ENCODE measurements at places on chromosomes 5 and 9.

GRCh38 chr9:129497813-129498450 lies 123.0 kb downstream of the C9orf50 start:
- no peak for DNase-seq

DNA sequence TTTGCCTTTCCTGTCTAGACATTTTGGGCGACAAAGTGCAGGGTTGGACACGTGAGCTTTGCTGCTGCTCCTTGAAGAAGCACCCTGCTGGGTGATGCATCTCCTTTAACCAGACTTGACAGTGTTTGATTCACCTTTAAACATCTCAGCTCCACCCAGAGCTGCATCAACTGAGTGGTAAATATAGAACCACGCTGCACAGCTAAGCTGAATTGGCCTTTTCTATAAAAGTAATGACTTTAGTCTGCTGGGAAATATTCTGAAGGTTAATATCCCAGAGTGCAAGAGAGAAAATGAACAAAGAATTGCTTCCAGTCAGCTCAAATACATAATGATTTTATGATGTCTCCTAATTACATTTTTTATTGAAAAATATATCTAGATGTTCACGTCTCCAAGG lies 264.3 kb upstream of the ADCY2 start:
- DNase-seq = no peak

DNA sequence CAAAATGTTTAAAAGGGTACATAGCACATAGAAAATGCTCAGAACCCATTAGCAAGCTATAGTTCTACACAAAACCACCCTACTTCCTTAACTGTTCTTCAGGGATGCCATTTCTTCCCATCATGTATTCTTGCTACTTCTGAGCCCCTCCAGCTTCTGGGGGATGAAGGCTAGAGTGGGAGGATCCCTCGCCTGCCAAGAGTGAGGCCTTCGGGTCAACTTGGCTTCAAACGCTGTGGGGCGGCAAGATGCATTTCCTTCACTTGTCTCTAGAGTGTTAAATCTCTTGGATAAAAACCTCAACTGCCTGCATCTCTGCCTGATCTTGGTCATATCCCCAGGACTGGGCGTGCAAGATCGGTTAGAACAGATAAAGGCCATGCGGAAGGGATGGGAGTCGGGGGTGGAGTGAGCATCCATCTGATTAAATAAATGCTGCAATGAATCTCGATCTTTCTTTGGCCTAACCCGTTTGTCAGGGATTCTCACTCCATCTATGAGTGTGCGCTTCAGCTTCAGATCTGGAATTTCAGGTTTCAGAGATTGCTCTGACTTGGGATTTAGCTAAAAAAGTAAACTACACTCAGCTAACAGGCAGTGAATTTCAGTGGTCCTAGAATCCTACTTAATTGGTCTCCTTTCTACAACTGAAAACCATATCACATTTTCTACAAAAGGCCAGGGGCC lies 118.0 kb upstream of the PANK3 start:
- DNase-seq = no peak

- no peak for DNase-seq
Measured at GRCh38 chr5:99061299-99061698, 132.5 kb upstream of the CHD1 start.

DNA sequence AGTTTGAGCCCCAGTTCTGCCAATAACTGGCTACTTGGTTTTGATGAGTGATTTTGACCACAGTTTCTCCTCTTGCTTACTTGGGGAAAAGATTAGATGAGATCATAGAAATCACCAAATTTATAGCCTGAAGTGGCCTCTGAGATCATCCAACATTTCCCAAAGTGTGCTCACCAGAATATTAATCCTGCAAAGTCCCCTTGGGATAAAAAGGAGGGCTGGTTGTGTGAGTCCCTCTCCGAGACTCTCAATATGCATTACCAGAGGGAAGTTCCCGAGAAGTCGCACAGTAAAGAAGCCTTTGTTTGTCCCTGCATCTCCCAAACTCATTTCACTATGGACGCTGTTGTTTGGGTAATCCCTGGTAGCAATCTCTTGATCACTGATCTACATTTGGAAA lies 88.4 kb upstream of the ADRA1B start:
- no peak for DNase-seq

DNA sequence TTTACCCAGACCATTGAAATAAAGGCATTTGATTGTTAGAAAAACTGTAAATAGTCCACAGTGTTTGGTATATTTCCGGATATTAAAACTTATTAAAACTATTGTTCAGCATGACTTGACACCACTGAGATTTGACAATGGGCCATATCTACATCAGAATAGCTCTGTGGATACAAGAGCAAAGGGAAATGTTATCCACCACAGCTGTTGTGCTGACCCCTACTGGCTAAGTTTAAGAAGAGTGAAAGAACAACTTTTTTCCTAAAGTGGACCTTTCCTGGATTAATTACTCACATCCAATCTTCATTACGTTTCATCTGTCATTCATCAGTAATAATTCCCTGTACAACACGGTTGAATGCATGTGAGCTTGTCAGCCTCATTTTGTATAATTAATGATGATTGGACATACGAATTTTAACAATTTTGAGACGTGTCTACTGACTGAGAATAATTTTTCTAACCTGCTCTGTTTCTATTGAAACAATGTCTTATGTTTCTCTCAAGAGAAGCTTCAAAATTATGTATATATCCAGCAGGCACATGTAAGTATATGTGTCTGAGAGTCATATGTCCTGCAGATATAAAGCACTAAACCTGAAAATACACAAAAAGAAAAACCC lies 1952.6 kb downstream of the MAT2B start:
- DNase-seq = no peak

DNA sequence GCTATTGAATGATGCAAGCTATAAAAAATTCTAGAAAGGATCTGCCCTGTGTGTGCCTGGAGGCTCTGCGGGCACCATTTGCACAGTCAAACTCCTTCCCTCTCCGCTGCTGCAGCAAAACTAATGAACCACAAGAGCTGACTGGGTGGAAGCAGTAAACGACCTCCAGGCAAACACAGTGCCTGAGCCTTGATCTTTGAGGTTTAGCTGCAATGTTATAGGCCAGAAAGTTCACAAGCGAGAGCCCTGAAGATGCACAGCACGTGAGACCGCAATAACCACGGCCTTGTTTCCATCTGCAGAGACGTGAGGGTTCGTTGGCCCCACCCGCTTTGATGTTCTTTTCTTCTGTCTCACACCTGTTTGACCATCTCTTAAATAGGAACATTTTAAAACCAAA lies 69.2 kb upstream of the S1PR3 start:
- DNase-seq = peak; percentile 28

- no peak for DNase-seq
Measured at GRCh38 chr5:68747521-68747920, 346.3 kb upstream of the SLC30A5 start.

GRCh38 chr5:139774980-139775661 lies 20.5 kb upstream of the PSD2 start:
- peak; percentile 73 for DNase-seq

DNA sequence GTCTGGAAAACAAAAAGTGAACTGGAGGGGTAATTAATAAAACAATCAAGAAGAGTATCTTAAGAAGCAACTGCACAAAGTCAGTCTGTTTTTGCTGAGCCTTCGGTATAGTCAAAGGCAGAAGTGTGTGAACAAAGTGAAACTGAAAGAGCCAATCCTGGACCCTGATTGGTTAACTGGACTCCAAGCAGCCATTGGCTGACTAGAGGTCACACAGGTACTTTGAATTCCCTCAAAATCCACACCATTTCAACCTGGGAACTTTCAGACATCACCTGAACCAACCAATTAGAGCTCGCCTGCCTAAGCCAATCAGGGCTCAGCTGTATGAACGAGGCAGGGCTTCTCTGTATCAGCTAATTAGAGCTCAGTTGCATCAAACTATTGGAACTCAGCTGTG lies 286.7 kb downstream of the TLE4 start:
- peak; percentile 60 for DNase-seq

DNA sequence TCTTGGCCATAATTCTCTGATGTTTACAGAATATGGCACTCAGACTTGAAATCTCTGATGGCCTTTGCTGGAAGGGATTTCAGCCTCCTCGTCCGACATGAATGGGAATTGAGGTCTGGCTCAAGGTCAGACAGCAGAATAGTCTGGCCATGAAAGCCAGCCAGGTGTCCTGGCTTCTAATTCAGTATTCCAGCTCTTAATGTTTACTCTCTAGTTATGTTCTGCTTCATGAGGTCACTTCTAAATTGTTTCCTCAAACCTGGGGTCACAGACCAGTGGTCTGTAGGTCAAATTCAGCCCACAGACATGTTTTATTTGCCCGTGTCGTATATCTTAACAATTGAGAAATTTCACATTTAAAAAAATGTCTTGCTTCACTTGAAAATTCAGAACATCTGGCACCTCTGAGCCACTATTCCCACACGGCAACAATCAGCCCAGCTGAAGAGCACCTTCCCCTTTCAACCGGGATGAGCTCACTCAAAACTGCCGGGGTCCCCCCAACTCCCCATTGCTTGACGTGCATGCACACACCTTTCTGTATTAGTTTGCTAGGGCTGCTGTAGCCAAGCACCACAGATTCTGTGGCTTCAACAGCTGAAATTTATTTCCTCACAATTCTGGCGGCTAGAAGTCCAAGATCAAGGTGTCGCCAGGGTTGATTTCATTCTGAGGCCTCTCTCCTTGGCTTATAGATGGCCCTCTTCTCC lies 243.5 kb downstream of the ENC1 start:
- DNase-seq = no peak

DNA sequence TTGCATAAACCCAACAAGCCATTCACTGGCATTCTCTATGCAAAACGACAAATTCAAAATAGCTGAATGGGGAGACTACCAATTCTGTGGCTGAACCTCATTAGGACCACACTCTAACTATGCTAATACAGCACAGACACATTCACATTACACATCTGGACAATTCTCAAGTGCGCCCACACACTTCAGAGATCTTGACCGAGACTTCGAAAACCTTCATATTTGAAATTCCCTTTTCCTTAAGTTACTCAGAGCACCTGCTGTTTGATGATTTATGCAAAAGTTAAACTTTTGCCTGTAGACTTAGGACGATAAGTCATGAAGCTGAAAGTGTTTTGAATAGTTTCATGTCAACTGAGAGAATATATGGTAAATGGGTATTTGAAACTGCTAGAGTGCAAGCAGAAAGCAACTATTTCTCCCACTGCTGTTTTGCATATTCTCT lies 111.9 kb downstream of the FBN2 start:
- no peak for DNase-seq

DNA sequence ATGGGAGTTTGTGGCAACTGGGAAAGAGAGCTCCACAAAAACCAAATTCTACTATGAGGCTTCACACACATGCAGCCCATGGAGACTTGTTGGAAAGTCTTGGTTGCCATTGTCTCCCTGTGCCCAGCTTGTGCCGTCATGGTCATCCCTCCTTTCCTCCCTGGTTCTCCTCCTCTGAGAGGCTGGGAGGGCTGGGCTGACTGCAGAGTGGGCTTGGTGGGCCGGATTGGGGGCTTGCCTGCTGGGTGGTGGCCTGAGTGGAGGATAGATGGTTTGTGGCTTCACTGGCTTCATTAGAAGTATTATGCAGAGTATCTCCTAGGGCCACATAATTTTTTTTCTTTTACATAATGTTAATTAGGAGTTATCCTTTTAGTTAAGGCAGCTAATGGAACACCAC lies 52.3 kb upstream of the IRX2 start:
- no peak for DNase-seq

DNA sequence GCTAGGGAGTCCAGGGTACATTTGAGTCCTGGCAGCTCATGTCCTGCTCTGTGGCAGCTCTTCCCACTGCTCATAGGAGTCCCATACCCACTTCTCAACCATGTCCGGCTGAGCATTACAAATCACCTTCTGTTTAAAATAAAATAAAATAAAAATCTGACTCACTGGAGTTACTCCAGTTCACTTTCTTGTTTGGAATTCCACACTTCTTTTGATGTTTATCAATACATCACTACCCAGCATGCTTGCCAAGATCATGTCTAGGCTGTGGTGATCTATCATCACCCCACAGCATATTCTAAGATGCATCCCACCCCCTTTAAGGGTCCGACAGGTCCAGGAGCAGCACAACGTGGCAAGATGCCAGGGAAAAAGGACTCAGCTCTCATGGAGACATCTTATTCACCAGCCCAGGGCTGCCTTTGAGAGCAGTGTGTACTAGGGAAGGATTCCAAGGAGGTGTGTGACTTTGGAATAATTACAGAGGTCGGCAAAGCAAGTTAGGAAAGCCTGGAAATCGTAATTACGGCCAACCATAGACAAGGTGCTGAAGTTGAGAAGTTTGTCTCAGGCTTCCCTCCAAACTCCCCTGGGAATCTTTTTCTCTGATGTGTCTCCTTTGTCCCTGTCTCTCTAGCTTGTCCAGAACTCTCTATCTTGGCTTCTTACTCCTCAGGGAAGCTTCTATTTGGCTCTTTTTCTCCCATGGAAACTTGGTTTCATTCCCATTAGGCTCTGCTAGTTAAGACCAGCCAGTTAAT lies 111.4 kb upstream of the SLC1A3 start:
- no peak for DNase-seq

- DNase-seq = no peak
Measured at GRCh38 chr5:88401228-88401627, 132.6 kb upstream of the TMEM161B start.

DNA sequence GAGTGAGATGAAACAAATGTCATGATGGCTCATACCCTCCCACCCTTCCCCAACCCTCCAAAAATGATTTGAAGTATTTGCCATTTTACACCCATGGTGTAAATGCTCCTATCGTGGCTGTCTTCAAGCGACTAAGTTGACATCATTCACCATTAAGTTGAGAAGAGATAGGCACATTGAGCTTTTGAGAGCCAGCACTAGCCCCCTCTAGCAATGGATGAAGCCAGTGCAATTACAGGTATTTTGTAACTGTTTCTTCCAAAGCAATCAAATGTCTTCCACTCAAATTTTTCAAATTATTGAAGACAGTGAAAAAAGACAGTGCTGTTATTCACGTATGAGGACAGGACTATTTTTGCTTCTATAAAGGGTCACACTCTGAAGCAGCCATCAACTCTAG lies 371.5 kb upstream of the KLF4 start:
- DNase-seq = no peak

DNA sequence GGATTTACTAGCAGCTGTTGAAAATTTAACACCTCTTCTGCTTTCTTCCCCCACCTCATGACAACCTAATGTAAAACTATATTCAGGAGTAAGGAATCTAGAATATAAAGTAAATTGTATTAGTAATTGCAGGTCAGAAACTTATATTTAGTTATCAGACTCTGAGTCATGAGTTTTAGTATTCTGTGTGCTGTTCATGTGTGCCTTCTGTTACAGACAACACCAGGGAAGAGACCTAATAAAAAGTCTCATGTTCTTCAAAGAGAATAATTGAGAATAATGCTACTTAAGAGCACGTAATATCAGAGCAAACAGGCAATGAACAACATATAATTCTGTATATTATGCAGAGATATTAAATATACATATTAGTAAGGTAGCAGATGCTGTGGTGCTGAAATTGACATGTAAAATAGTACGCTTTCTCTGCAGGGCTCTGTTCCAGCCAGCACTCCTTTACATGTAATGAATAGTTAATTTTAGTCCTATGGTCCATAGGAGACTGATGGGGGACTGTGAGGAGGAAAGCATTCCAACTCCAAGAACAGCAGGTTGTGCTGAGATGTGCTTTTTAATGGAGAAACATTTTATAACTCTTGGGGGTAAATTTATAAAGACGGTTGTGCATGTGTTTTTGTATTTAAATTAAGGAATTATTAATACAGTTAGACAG lies 106.4 kb downstream of the ZSWIM6 start:
- DNase-seq = no peak
